ENCODE measurements at places on chromosomes 5 and 9.

DNA sequence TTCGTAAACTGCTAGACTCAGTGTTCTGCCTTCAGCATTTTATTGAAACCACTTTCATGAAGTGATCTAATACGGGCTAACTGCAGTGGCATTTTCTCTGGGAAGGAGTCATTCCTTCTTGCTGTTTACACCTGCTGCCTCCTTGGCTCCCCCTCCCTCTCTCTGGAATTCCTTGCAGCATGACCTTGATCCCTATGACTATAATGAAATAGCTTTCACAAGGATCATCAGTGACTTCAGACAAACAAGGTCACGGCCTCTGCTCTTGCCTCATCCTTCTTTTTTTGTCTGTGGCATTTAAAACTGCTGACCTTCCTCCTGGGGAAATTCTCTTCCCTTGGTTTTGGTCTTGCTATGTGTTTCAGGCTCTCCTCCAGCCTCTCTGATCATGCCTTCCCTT, 90.2 kb downstream of the ZNF462 start:
- DNase-seq: no peak

- DNase-seq: no peak
Observed at GRCh38 chr9:131334629-131335367, 45.3 kb downstream of the PLPP7 start.

DNA sequence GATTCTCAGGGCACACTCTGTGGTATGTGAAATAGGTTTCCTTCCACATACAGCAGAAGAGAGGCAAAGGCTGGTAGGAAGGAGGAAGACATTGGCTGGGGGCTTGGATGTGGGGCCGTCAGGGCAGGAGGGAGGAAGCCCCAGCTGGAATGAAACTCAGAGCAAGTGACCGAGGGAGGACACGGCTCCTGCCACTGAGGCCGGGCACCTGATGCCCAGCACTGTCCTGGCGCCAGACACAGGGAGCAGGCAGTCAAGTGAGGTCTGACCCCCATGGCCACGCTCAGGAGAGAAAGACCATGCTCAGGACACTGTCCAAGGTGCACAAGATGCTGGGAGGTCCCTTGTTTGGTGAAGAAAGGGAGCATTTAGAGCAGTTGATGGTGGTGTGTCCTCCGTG, 245.5 kb downstream of the CACNA1B start:
- DNase-seq: no peak

DNA sequence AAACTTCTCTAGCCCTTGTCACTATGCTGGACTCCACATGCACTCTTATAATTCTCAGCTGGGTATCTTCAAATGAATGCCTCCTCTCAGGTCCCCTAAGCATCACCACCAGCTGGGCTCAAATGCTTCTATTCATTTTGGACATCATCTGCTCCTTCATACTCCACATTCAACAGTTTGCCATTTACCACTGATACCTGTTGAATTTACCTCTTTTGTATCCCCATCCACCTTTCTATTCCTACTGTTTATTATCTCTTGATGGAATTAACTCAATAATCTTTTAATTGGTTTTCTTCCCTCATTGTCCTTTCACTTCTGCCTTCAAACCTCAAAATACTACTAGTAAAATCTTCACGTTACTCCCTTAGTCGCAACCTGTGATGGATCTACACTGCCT, 14.5 kb downstream of the RANBP6 start:
- DNase-seq: no peak

- no peak for DNase-seq
Observed at GRCh38 chr9:107999890-108000289, 510.3 kb upstream of the KLF4 start.

DNA sequence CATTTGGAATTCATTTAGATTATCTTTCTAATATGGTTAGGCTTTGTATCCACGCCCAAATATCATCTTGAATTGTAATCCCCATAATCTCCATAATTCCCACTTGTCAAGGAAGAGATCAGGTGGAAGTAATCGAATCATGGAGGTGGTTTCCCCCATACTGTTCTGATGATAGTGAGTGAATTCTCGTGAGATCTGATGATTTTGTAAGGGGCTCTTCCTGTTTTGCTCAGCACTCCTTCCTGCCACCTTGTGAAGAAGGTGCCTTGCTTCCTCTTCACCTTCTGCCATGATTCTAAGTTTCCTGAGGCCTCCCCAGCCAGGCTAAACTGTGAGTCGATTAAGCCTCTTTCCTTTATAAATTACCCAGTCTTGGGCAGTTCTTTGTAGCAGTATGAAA, 527.5 kb upstream of the ARRDC3 start:
- DNase-seq: no peak

DNA sequence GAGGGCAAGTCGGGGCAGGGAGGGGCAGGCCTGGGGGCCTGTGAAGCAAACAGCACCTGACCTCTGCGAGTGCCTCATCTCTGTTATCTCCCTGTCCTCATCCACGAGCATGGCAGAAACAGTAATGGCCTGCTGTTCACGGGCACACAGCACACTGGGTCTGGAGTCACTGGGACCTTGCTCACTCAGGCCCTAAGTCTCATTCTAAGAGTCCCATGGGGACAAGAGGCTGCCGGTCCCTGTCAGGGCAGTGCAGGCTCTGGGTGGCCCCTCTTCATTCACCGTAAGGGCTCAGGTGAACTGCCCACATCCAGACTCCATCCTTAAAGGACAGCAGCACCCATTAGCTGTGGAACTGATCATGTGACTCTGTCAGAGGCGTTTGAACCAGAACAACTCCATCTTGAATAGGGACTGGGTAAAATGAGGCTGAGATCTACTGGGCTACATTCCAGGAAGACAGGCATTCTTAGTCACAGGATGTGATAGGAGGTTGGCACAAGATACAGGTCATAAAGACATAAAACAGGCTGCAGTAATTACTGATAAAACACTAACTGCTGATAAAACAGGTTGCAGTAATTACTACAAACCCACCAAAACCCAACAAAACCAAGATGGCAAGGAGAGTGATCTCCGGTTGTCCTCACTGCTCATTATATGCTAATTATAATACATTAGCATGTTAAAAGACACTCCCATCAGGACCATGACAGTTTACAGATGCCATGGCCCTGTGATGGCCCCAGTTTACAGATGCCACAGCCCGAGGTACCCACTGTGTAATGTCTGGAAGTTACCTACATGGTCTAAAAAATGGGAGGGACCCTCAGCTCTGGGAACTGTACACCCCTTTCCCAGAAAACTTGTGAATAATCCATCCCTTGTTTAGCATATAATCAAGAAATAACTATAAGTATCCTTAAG, 28.7 kb downstream of the BICD2 start:
- DNase-seq: no peak

DNA sequence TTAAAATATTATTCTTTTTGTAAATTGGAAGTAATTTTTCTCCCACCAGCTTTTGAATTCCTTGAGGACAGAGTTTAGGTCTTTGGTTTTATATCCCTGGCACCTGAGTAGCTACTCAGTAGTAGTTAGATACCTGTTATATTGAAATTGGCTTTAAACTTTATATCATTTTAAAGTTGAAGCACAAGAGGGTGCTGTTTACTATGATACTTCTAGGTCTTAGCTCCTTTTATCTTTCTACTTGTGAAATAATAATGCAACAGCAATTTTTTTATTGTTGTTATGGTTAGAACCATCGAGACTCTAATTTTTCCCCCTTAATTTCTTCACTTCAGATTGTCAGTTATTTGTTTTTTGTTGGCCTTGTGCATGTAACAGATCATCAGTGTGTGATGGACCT, 46.3 kb downstream of the AP3S1 start:
- DNase-seq: no peak

- no peak for DNase-seq
Observed at GRCh38 chr5:21154526-21154925, 1166.5 kb upstream of the CDH18 start.

- DNase-seq: no peak
Observed at GRCh38 chr9:132548751-132549640, 33.4 kb upstream of the BARHL1 start.

DNA sequence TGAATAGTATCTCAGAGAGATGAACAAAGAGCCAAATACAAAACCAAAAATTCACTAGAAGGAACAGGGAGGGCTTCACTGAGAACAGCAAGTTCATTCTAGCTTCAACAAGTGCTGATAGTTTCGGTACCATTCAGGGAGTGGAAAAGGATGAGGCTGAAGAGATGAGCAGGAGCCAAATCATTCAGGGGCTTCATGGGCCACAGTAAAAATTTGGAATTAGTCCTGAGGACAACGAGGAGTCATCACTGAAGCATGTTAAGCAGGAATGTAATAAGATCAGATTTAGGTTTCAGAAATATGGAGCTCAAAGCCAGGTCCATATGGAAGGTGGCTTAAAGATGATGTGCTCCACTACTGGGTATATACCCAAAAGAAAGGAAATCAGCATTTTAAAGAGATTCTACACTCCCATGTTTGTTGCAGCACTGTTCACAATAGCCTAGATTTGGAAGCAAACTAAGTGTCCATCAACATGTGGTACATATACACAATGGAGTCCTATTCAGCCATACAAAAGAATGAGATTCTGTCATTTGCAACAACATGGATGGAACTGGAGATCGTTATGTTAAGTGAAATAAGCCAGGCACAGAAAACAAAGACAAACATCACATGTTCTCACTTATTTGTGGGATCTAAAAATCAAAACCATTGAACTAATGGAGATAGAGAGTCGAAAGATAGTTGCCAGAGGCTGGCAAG, 36.2 kb downstream of the SPOCK1 start:
- DNase-seq: no peak

DNA sequence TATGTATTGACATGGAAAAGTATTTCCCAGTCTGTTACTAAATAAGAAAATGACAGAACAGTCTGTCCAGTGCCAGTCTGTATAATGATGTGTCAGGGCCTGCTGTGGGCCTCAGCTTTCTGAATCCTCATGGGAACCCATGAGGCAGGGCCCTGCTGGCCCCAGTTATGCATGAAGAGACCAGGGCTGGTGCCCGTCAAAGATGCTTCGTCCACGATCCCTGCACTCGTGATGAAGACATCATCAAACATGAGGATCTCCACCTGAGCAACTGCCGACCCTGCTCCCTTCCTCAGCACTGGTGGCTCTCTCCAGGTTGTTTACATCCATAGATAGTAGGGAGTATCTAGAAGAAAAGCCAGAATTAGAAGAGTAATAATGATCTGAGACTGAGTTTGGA, 52.5 kb downstream of the ICE1 start:
- DNase-seq: no peak

GRCh38 chr5:18202164-18202563, 567.9 kb downstream of the TAF11L14 start:
- DNase-seq: no peak

DNA sequence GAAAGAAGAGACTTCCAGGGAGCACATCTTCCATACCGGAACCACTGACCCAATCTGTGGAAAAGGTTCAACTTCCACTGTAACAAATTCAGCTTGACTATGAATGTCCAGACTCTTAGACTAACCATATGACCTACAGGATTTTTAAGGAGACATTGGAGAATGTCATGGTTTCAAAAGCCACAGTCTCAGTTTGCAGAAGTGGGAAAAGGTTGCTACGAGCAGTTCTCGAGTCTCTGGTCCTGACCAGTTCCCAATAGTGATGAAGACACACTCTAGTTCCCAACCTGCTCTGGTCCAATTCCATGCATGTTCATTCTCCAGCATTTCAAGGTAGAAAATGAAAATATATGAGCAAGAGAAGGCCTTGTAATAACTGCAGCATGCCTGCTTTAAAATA, 158.0 kb downstream of the MAPKAP1 start:
- no peak for DNase-seq

DNA sequence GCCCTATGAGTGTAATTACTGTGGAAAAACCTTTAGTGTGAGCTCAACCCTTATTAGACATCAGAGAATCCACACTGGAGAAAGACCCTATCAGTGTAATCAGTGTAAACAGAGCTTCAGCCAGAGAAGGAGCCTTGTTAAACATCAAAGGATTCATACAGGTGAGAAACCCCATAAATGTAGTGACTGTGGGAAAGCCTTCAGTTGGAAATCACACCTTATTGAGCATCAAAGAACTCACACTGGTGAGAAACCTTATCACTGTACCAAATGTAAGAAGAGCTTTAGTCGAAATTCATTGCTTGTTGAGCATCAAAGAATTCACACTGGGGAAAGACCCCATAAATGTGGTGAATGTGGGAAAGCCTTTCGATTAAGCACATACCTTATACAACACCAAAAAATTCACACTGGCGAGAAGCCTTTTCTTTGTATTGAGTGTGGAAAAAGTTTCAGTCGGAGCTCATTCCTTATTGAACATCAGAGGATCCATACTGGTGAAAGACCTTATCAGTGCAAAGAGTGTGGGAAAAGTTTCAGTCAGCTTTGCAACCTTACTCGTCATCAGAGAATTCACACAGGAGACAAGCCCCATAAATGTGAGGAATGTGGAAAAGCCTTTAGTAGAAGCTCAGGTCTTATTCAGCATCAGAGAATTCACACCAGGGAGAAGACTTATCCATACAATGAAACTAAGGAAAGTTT, 9.9 kb downstream of the ZNF189 start:
- no peak for DNase-seq

DNA sequence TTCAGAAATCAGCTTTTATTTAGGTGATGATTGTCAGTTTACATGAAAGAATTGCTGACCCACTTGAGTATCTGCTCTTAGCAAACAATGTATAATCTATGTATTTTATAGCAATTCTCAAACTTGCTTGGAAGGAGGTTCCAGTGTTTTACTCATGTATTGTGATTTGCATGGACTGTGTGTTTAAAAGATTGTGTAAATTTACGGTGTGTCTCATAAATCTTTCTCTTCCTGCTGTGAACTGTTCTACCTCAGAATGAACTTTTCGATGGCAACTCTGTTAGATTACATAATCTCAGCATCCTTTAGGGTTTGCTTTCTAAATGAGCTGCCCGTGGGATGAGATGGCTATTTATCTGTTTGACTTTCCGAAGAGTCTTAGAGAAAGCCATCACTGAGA, 122.5 kb downstream of the MEF2C start:
- DNase-seq: no peak

GRCh38 chr5:80198399-80198798, 57.4 kb downstream of the SERINC5 start:
- no peak for DNase-seq

DNA sequence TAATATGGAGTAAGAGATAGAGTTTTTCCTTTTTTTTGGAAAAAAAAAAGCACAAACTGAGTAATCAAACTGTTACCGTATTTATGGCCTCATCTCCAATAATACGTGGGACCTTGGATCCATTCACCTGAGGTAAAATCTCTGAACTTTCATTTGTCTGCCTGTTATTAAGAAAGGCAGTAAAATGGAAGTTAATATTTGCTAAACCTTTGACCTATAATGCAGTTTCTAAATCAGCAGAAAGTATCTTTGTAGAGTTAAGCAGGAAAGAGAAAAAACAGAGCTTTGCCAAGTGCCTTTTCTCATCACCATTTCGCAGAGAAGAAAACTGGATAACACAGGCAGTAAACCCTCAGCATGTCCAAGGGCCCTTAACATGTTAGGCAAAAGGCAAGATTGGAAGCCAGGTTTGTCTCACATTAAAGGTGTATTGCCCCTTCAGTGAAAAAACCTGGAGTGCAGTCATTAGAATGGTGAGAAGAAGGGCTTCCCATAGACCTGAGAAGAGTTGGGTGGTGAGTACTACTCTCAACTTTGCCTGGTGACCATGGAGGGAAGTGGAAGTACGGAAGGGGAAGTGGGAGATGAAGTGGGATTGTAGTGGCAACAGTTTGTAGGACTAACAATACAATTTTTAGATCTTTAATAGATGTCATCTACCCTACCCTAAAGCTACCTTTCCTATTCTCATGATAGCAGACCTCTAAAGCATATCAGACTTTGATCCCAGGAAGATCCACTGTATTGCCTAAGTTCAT, 65.4 kb upstream of the GRAMD2B start:
- DNase-seq: no peak

- DNase-seq: no peak
Observed at GRCh38 chr9:15400281-15400941, 22.3 kb upstream of the SNAPC3 start.

- no peak for DNase-seq
Observed at GRCh38 chr9:91130796-91131318, 230.9 kb downstream of the AUH start.

- DNase-seq: no peak
Observed at GRCh38 chr9:133430244-133430643, 8.1 kb downstream of the ADAMTS13 start.

All from ovary (tissue), 10 donors.